BE2C (cell line): ENCODE measurements at places on chromosomes 6 and 20.

GRCh38 chr6:21067521-21067920, 526.0 kb upstream of the SOX4 start:
- no peak for DNase-seq

DNA sequence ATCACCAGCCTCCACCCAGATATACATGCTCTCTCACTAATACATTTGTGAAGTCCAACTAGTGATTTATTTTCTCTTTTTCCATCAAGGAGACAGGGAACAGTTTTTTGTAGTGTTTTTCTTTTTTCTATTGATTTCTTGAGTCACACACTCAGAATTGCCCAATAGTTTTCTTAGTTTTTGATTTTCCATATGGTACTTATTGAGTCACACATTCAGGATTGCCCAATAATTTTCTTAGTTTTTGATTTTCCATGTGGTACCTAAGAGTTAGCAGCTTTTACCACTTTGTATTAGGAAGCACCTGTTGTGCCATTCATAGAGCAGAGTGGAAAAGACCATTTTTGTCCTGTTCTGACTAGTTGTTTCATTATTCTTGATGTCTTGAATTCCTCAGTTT, 1268.8 kb downstream of the EPHA7 start:
- no peak for DNase-seq

DNA sequence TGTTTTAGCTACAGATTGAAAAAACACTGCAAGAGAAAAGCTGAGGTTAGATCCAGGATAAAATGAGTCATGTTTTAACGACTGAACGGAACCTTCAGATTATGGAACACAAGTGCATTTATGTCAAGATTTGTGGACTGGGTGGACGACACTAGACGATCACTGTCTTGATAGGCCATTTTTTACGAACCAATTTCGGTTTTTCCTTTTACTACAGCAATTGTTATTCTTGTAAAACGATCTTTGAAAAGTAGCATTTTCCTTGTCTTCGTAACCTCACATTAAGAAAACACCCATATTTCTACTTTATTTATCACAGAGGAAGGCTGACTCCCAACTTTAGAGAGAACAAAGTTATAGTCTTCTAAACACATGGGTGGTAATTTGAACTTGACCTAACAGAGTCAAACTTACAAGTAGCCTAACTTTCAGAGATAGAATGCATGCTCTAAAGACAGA, 294.2 kb upstream of the TCF21 start:
- DNase-seq, result no peak

DNA sequence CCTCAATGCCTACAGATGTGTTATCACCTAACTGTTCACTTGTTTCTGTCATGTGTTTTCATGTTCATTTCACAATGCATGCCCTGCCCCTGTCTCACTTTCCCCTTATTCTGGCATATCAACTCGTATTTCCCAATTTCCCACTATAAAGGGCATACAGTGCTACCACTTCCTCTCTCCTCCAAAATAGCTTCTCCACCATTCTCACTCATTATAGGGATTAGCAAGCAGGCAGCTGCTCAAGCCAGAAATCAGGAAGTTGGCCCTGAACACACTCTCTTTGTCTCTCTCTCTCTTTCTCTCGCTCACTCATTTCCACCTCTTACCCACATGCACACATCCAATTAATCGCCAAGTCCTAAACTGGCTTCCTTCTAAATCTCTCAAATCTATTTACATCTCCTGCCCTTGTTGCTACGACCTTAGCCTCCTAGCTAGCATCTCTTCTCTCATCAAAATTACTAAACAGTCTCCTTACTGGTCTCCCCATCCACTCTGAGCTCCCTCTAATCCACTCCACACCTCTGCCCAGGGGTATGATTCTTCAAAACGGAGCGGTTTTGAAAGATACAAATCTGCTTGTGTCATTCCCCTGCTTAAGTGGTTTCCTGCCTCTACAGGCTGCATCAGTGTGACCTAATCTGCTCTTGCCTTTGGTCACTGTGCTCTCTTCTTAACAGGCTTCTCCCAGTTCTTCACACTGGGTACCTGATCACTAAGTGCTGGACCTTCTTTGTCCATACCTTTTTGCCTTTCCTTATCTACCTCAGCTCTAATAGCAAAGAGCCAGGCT, 196.2 kb downstream of the BTBD9 start:
- DNase-seq, result no peak

DNA sequence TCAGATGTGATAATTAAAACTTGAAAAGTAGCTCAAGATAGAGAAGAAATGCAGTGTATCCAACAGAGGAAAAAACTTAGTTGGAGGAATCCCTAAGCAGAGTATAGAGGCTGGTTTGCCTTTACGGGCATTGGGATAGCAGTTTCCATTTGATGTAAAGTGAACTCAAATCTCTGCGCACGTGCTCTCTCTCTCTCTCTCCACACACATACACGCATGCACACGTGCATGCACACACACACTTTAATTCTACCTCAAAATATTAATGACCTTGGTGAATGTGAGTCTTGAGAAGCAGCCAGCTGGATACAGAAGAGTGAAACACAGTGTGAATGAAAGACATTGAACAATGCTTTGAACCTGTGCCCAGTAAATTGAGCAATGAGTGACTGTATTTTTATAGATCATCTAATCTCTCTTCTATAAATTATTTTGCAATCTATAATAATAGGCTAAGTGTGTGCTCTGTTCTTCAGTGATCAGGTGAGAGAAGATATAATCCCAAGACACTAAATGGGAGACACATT, 247.7 kb upstream of the FAM83B start:
- no peak for DNase-seq

- no peak for DNase-seq
Observed at GRCh38 chr20:42938441-42939205, 251.1 kb downstream of the PTPRT start.

GRCh38 chr6:125245523-125246264, 56.1 kb downstream of the HDDC2 start:
- DNase-seq, result no peak

DNA sequence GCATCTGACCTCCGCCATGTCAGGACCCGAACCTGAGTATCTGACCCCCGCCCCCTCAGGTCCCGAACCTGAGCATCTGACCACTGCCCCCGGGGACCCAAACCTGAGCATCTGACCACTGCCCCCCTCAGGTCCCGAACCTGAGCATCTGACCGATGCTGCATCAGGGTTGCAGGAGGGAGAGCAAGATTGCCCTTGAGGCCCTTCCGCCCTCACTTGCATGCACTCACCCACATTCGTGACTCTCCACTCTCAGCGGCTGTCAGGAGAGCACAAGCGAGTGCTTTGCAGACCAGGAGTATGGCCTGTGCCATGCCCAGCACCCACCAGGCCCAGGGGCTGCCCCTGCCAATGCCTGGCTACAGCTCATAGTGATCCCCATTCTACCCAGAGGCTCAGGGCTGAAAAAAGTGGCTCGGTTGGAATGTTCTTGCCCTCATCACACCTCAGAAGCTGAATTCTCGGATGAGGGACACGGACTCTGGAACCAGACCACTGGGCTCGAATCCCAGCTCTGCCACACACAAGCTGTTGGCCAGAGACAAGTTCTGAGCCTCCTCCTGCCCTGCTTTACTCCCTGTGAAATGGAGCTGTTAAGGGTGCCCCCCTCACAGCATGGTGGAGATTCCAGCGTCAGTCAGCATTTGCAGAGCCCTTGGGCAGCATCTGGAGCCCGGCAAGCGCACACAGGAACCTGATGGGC, 82.1 kb downstream of the DLL1 start:
- no peak for DNase-seq

DNA sequence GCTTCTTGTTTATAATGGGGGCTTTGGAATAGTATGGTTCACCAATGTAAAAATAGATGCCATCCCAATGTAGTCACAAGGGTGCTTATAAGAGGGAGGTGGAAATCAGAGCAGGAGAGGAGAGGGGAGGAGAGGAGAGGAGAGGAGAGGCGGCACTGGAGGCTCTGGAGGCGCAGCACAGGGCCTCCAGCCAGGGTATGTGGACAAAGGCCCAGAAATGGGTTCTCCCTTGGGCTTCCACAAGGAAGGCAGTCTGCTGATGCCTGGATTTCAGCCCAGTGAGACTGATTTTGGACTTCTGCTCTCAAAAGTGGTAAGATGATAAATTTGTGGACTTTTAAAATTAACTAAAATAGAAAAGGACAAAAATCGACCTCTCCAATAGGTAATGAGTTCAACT, 116.8 kb downstream of the RNASET2 start:
- DNase-seq, result no peak

DNA sequence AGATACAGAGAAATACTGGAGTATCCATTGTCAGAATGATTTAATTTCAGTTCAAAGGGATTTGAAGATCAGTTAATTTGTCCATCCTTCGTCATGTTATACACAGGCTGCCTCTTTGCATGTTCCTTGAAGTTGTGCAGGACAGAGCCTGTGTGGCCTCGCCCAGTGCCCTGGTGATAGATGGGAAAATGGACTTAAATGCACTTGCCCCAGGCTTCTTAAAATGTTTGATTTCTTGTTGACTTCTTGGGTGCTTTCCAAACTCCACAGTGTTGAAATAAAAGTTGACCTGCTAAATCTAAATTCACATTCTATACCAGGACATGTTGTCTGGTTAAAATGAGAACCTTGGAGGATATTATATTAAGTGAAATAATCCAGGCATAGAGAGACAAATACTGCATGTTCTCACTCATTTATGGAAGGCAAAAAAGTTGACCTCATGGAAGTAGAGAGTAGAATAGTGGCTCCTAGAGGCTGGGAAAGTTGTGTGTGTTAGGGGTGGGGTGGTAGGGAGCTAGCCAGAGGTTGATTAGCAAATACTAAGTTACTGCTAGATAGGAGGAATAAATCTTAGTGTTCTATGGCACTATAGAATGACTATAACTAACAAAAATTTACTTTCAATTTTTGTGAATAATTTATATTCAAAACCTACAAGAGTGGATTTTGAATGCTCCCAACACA, 25.3 kb downstream of the MARCKS start:
- DNase-seq, result no peak
